CD4-positive, alpha-beta T cell treated with Interleukin-17A for 1 hour (primary cell): ENCODE measurements at places on chromosomes 6 and 20.

DNA sequence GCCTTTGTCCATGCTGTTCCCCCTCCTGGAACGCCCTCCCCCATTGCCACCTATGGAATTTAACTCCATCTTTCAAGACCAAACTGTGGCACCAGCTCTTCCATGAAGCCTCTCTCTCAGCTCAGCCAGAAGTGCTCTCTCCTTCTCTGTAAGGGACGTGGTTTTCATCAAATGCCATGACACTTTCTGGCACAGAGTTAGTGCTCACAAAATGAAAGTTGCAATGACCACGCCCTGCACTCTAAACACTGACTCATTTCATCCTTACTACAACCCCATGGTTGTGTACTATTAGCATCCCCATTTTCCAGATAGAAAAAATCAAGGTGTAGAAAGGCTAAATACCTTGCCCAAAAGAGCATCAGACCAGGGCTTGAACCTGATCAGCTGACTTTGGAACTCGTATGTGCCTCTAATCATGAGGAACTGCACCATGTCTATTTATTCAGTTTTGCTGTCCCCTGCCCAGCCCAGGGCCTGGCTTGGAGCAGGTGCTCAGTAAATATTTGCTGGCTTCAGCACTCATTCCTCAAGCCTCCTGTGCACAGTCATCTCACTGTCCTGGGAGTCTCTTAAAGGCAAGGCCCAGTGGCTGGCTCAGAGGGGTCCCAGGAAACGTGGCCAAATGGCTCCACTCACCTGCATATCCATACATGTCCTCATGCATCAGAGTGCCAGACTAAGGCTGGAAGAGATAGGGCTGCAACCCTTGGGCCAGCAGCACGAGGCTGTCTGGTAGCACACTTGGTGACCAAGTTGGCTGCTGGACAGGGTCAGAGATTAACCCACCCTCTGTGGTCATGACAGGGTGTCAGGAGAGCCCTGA is 77.9 kb downstream of the MRPL14 start:
- DNase-seq, result no peak

DNA sequence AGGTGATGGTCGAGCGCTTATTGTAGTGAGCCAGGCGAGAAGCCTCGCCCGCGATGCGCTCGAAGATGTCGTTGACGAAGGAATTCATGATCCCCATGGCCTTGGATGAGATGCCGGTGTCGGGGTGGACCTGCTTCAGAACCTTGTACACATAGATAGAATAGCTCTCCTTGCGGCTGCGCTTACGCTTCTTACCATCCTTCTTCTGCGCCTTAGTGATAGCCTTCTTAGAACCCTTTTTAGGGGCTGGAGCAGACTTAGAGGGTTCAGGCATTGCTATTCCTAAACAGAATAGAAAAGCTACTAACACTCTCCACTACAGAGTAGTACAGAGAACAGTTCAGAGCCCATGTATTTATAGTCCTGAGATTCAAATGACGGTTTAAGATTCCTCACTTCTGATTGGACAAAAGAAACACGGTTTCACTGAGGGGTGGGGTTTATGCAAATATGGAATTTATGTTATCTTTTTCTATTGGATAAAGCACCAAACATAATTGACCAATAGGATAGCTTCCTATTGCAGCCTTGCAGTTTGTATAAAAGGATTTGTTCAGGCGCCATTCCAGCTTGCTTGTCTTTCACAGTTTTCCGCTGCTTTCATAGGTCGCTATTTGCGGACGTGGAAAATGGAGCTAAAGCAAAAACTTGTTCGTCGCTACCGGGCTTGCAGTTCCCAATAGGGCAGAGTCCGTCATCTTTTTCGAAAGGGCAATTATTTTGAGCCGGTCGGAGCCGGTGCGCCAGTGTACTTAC is 43.7 kb upstream of the HFE start:
- peak; percentile 98 for DNase-seq

DNA sequence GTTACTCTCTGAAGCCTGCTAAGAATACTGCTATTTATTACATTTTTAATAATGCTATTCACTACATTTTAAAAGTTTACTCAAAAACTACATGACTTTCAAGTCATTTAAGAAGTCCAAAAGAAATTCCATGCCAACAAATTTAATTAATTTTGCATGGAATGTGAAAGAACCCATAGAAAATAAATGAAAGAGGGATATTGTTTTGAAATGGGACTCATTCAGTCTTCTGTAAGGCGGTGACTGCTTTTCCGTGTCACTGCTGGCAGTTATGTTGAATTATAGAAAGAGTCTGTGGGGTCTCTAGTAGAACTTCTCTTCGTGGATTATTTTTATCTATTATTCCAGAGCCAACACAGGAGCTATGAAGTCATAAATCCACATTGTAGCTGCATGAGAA is 211.2 kb downstream of the LAMA2 start:
- DNase-seq, result no peak

- no peak for DNase-seq
Measured at GRCh38 chr20:53161473-53161872, 189.3 kb downstream of the TSHZ2 start.

DNA sequence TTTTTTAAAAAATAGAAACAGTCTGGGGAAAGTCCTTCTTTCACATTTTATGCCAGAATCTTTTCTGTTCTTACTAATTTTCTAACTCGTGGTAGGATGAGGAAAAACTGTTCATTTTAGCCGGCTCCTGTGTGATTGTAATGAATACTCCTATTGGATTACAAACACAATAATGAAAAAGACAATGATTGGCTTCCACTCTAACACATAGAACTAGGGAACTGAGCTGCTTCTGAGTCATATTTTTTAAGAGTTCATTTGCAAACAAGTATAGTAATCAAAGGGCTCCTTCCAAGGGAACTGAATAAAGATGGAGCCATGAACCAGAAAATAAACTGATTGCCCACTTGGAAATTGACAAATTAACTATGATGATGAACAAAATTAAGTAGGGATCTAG is 265.3 kb upstream of the TCF21 start:
- DNase-seq, result no peak

GRCh38 chr6:142835787-142836535 is 109.0 kb downstream of the HIVEP2 start:
- no peak for DNase-seq

GRCh38 chr20:50093240-50093639 is 19.7 kb downstream of the UBE2V1 start:
- no peak for DNase-seq

DNA sequence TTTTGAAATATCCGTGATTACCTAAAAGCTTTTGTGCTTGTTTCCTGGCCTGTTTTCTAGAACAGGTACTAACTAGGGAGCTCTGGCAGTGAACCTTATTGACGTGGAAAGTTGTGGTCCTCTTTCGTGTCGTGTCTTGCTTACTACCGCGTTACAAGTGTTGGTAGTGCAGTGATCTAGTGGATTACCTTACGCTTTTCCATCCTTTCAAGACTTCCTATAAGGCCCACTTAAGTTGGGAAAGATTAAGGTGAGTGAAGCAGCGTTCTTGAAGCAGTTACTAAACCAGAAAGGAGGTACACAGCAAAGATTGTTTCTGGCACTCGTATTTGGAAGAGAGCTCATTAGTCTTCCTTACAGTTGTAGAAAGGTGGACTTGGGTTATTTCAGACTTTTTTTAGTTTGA is 1.9 kb downstream of the PNRC1 start:
- DNase-seq, result peak; percentile 48

DNA sequence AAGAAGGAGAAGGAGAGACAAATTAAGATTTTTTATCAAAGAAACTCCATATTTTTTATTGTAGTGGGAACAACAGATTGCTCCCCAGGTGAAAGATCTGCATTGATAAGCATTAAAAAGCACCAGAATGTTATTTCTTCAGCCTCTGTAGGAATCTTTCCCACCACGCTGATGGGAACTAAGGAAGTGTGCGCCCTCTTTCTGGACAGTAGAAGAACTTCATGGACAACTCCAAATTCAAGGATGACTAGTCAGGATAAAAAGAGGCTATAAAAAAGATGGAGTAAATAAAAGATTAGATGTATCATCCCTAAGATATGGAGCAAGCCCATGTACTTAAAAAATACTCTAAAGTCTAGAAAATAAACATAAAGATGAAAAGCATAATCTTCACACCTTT is 45.8 kb upstream of the PAK5 start:
- no peak for DNase-seq

DNA sequence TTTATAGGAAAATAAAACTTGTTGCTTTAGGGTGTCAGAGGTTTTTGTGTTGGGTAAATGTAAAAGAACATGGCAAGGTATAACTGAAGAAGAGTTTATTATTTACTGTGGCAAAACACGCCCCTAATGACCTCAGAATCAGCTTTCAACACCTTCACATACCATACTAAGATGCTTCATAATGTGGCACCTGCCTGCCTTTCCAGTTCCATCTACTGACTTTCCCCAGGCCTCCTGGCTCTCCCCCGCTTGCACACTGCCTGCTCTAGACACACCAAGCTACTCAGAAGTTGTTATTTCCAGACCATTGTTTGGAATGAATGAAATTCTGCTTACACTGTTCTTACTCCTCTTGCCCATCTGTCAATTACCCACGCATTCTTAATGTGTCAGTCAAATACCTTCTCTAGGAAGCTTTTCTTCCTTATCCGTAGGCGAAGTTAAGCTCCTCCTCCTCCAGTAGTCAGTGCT is 1.8 kb downstream of the TIAM2 start:
- no peak for DNase-seq

- DNase-seq, result no peak
Measured at GRCh38 chr20:43969028-43969447, 54.4 kb downstream of the TOX2 start.

DNA sequence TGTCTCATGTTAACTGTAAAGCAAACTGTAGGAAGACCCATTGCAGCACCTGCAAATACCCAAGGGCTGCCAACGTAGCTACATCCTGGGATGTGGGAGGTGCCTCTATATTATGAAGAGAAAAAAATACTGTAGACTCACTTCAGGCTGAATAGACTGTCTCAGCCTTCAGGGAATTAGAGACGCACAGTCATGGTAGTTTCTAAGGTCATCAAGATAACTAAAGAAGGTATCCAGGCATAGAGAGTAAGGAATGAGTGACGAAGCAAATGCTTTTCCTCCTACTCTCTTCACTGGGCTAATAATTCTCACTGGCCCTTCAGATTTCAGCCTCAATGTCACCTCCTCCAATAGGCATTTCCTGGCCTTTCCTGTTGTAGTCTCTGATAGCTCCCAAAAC is 121.6 kb upstream of the ECI2 start:
- DNase-seq, result no peak
